ENCODE measurements at places on chromosomes 12 and 14.

GRCh38 chr14:51210594-51210993 is 29.5 kb upstream of the TMX1 start:
- DNase-seq, result no peak

- DNase-seq, result no peak
Observed at GRCh38 chr12:105352052-105352451, 21.6 kb downstream of the C12orf75 start.

GRCh38 chr12:645563-646071 is 17.6 kb downstream of the NINJ2 start:
- no peak for DNase-seq

GRCh38 chr12:27610374-27610773 is 85.9 kb upstream of the REP15 start:
- DNase-seq, result no peak

- DNase-seq, result no peak
Observed at GRCh38 chr14:97491697-97492096, 694.5 kb downstream of the VRK1 start.

GRCh38 chr14:101598159-101598558 is 36.9 kb downstream of the DIO3 start:
- no peak for DNase-seq

- DNase-seq, result peak; percentile 25
Observed at GRCh38 chr12:48978291-48978740, at the start of gene WNT1. TSS of gene WNT1 (plus strand) at chr12:48978322. CDS start at chr12:48978651, 329 bp downstream.

- peak; percentile 34 for DNase-seq
Observed at GRCh38 chr12:29104516-29104915, 44.6 kb upstream of the FAR2 start.

GRCh38 chr12:29625359-29625953 is 128.0 kb upstream of the OVCH1 start:
- no peak for DNase-seq

- DNase-seq, result no peak
Observed at GRCh38 chr12:6073426-6073825, 51.0 kb downstream of the VWF start.

Data from CD4-positive, alpha-beta T cell treated with Interleukin-17A for 1 hour (primary cell).